ENCODE measurements at places on chromosomes 16 and 17.

DNA sequence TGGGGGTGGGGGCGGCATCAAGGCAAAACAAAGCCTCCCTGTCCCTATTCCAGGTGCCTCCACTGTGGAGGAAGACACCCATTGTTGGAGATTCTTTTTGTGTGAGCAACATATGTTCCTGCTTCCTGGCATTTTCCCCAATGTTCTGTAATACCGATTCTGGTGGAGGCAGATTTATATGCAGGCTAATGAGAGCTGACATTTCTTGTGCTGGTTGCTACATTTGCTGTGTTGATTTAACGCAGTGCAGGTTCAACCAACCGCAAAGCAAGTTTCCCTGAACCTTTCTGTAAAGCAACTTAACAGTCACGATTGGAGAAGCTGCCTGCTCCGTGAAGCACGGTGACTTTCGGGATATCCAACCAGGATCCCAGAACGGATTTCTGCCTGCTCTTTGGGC, 260.5 kb downstream of the CBLN1 start:
- DNase-seq, result no peak

GRCh38 chr16:64738321-64738960, 383.4 kb downstream of the CDH11 start:
- DNase-seq, result no peak

GRCh38 chr17:45363498-45363897, 46.7 kb upstream of the MAP3K14 start:
- DNase-seq, result no peak

- DNase-seq, result peak; percentile 4
Observed at GRCh38 chr17:82349287-82349701, 9.8 kb upstream of the TEX19 start.

GRCh38 chr16:24580665-24581064, 41.3 kb downstream of the RBBP6 start:
- no peak for DNase-seq

- peak; percentile 73 for DNase-seq
Observed at GRCh38 chr17:8120520-8121406, 2.4 kb upstream of the ALOXE3 start.

DNA sequence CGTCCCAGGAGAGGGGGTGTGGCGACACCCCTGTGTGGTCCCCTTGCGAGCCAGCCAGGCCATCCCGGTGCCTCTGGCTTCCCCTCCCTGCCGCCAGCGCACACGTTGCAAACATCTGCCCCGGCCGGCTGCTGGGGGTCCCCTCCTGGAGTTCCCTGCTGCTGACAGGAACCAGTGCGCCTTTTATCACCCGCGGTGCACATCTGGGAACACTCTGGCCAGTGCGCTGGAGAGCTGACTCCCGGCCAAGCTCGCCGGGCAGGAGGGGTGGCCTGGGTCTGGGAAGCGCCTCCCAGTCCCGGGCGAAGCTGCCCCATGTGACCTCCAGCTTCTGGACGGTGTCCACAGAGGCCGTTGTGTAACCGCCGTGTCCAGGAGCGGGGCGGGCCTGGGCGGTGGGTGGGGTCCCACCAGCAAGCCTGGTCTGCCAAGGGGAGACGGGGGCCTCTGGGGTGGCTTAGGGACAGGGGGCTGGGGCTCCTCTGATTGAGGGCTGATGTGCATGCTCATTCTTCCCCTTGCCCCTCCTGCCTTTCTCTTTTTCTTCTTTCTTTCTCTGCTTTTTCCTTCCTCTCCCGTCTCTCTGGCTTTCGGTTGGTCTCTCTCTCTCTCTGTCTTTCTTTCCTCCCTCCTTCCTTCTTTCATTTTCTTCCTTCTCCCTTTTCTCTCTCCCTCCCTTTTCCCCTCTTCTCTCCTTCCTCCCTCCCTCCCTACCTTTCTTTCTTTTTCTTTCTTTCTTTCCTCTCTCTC, 25.2 kb upstream of the CIBAR2 start:
- peak; percentile 97 for DNase-seq

GRCh38 chr16:50316102-50316847, 49.9 kb downstream of the ADCY7 start:
- no peak for DNase-seq

GRCh38 chr17:54985476-54985875, 16.9 kb downstream of the STXBP4 start:
- DNase-seq, result no peak

GRCh38 chr17:63838631-63839171, 3.8 kb downstream of the SMARCD2 start:
- DNase-seq, result peak; percentile 96

- no peak for DNase-seq
Observed at GRCh38 chr16:65319621-65320231, 197.9 kb upstream of the CDH11 start.

GRCh38 chr16:88713568-88714419, 7.5 kb downstream of the CTU2 start:
- no peak for DNase-seq

GRCh38 chr17:17382065-17382459, 78.9 kb downstream of the NT5M start:
- DNase-seq, result no peak

DNA sequence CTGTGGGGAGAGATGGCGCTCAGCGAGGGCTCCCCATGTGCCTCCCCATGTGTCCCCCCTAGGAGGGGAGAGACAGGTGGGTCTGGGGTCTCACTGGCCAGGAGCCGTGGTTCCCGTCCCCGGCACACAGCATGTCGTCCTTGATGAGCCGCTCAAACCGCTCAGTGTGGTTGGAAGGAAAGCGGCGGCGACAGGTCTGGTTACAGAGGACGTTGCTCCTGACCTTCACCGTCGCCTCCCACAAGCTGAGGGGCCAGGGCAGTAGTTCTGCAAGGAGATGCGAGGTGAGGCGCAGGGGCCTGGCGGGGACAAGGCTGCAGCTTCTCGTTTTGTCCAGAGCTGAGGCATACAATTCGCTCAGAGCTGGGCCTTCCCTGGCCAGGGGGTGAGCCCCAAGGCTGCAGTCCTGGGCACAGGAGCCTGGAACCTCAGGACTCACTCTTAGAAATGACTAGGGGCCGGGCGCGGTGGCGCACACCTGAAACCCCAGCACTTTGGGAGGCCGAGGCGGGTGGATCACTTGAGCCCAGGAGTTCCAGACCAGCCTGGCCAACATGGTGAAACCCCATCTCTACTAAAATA, 22.8 kb upstream of the UBE2I start:
- DNase-seq, result no peak

- DNase-seq, result peak; percentile 86
Observed at GRCh38 chr16:81778861-81779535, at the start of gene PLCG2. TSS of gene PLCG2 (plus strand) at chr16:81779291. CDS start at chr16:81785990, 6,699 bp downstream.

DNA sequence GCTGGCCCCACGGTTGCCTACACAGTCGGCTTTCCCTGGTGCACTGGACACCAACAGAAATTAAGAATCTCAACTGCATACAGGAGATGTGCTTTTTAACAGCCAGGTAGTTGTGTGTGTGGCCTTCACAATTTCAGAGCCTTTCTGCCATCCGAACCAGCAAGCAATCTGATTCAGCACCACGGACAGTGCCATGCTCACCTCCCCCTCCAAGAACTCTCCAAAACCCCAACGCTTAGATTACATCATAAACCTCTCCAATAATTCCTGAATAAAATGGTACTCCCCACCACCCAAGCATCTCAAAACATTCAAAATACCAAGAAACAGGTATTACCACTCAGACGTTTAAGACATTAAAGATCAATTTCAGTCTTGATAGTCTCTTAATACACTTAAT, 31.8 kb downstream of the USP7 start:
- DNase-seq, result peak; percentile 68

- no peak for DNase-seq
Observed at GRCh38 chr16:90077757-90078578, 837 bp upstream of the PRDM7 start.

DNA sequence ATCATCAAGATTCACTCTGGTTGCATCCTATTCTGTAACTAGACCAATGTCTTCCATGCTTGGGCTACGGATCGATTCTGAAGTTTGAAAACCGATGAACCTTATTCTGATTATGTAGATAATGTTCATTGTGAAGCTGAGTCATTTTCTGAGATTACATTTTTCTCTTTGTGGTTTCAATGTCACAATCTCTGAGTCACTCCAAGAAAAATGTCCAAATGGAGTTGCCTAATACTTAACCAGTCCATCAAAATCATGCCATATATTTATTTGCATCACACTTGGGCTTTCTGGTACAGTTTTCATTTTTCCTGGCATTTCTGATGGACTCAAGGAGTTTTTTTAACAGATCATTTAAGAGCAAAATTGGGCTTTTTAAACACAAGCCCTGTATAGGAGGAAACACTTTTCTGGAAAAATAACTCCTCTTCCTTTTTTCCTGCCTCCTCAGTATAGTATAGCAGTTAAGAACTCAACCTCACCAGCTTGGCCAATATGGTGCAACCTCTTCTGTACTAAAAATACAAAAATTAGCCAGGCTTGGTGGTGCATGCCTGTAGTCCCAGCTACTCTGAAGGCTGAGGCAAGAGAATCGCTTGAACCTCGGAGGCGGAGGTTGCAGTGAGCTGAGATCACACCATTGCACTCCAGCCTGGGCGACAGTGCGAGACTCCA, 17.5 kb downstream of the CACNG3 start:
- DNase-seq, result no peak

- DNase-seq, result no peak
Observed at GRCh38 chr17:32484628-32485027, 2.2 kb upstream of the CDK5R1 start.

DNA sequence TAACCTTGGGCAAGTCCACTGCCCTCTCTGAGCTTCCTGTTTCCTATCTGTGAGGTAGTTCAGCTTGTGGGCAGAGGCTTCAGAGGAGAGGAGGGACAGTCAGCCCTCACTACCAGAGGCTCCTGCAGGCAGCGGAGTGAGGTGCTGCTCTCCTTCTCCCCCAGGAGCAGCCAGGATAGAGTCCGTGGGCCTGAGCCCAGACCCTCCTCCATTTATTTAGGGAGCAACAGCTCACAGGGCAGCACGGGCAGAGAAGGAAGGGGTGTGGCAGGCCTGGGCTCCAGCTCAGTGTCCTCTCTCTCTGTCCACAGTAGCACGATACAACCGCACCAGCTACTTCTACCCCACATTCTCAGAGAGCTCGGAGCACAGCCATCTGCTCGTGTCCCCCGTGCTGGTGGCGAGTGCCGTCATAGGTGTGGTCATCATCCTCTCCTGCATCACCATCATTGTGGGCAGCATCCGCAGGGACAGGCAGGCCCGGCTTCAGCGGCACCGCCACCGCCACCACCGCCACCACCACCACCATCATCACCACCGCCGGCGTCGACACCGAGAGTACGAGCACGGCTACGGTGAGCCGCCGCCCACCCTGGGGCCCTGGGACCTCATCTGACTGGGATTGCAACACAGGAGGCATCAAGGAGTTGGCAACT, 42.3 kb downstream of the BEAN1 start:
- no peak for DNase-seq

DNA sequence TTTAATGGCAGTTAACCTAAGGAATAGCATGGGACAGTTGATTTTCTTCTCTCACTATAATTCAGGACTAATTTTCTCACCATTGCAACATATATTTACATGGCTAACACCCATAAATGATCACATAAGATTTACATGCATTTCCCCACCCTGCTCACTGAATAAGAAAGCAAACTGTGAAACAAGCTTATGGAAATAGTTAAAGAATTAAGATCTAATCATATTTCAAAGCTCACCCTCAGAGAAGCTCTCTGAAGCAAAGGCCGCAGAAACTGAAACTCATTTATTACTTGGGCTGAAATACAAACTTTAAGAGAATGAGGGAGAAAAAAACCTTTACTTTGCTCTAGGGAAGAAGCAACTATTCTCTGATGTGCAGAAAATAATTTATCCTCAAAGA, 218.7 kb upstream of the AXIN2 start:
- DNase-seq, result no peak

GRCh38 chr16:56203052-56203451, 11.8 kb downstream of the GNAO1 start:
- DNase-seq, result peak; percentile 43

GRCh38 chr17:82940226-82941020, 100.6 kb upstream of the ZNF750 start:
- DNase-seq, result no peak

DNA sequence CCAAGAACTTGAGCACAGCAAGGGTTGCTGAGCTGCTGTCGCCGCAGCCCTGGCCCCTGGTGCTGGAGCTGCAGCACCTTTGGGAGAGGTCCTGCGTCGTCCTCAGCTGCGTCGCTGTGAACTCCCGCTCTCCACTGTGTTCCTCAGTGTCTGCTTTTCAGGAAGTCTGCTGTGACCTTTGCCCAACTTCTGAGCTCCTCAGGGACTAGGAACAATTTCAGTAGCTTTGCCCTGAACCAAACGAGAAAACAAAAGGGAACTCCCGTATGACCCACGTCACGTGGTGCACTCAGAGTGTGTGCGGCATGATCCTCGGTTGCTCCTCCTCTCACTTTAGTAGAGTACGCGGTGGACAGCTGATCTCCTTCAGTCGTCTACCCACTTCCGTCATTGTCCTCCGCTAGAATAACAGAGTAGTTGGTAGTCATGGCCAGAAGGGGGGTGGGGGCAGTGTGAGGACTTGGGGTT, 44.2 kb downstream of the WDR45B start:
- DNase-seq, result peak; percentile 66

DNA sequence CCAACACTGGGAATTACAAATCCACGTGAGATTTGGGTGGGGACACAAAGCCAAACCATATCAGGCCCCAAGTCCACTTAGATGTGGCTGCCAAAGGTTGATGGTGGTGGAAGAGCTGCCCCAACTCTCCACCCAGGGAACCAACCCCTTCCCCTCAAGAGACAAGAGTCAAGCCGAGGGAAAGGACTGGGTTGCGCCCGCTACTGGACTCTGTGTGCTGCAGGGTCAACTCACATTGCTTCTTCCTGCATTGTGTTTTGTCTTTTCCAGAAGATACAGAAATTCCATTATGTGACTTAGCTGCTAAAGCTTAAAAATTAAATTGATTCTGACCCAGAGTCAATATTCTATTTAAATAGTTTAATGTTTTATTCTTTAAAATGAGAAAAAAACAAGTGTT, 58.5 kb downstream of the ADAMTS18 start:
- no peak for DNase-seq

DNA sequence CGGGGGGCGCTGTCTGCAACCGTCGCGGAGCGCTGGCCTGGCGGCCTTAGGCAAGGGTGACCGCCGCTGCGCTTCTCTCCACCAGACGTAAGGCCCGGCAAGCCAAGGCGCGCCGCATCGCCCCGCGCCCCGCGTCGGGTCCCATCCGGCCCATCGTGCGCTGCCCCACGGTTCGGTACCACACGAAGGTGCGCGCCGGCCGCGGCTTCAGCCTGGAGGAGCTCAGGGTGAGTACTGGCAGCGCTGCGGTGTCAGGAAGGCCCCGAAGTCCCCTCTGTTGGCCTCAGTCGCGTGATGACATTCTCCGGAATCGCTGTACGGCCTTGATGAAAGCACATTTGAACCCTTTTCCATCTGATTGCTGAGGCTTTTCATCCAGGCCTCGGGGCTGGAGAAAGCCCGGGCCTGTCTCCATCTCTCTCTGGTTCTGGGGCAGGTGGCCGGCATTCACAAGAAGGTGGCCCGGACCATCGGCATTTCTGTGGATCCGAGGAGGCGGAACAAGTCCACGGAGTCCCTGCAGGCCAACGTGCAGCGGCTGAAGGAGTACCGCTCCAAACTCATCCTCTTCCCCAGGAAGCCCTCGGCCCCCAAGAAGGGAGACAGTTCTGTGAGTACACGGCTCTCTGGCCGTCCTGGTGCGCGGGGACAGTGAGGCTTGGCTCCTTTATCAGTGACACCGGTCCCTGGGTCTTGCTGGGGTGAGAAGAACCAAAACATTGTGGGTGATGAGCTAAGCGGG, 831 bp downstream of the RPL13 start:
- DNase-seq, result no peak

All from left ventricle myocardium superior (tissue), 1 donor.